Amniotic stem cell (primary cell): ENCODE measurements at places on chromosomes 6 and 20.

DNA sequence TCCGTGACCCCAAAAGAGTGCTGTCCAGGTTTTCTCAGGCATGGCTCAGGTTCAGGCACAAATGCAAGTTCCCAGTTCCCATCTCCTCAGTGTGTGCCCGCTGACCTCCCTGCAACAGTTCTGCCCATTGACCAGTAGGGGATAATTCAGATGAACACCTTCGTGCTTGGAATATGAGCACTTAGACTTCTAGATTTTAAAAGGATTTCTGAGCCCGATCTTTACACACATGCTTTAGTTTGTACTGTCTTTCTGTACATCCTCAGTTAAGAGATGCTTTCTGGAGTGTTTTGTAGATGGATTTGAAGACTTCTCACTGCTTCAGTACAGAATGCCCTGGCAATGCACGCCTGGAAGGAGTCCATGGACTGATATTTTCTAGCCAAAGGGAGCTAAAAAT lies 239.6 kb upstream of the PLCB4 start:
- DNase-seq, result no peak

GRCh38 chr20:14780508-14780907 lies 443.1 kb upstream of the FLRT3 start:
- DNase-seq, result no peak

DNA sequence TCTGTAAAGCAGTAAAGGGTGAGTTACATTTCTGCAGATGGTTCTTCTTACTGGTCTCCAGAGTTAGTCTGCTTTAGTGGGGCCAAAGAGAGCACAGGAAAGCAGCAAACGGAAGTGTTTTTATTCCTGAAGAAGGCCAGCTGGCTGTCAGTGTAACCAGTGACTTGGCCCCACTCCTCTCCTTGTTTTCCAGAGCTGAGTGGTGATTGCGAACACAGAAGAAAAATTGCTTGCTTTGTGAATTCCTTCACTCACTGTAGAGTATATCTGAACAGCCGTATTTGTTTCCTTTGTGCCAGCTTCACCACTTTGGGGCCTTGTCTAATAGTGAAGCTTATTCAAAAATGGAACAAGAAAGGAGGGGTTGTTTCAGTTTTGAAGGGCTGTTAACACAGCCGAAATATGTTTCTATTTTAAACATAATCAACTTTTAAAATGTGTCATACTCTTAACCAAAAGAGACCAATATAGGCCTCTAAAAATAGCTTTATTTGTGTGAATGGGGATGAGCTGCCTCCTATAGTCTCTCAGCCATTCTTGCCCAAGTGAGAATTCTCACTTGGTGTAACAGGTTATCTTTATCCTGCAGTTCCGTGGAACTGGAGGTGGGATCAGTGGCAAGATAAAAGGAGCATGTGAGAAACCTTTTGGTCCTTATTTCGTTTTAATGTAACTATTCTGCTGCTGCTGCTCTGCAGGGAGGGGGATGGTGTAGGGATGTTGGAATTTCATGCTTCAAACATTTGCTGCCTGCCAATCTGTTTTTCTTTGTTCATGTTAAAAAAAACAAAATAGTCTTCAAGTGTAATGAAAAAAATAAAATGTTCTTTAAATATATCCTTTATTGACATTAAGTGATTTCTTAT lies 37.8 kb downstream of the ZC2HC1B start:
- DNase-seq, result no peak

DNA sequence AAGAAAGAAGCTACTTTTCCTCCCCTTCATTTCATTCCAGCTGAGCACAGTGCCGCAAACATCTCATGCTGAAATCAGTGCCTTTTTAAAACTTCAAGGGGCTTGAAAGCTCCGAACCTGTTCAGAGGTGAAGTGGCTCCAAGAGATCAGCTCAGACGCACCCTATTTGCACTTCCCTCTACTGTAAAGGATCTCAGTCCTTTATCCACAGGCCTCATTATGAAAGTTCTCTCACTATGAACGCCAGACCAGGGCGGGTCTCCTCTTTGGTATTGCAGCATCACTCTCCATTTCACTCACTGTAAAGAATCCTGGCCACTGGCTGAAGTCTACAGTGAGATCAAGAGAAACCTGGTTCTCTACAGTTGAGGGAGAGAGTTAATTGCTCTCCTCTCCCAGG lies 232.7 kb upstream of the POU3F2 start:
- DNase-seq, result no peak

DNA sequence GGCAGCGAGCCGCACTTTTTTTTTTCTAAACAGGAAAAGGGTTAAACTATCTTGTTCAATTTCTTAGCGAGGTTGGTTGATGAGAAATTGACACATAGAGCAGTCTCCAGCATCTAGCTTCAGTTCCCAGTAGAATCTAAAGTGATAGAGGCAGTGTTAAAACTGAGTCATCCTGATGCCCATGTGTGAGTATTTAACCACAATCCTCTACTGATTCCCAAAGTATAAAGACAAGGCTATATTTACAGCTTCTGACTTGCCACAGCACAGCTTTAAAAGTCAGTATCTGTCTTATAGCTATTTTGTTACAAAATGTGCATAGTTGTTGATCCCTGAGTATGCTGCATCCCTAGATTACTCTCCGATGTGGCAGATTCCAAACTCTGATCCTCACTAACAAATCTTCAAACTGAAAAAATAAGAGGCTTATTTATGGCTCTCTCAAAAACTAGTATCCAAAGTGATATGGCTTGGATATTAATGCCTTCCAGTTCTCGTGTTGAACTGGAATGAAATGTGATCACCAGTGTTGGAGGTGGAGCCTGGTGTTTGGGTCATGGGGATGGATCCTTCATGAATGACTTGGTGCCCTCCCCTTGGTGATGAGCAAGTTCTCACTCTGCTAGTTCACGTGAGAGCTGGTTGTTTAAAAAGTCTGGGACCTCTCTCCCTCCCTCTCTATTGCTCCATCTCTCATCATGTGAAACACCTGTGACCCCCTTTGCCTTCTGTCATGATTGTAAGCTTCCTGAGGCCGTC lies 13.1 kb upstream of the POPDC3 start:
- DNase-seq, result no peak

GRCh38 chr20:25293507-25293906 lies 45.6 kb downstream of the PYGB start:
- DNase-seq, result no peak

- peak; percentile 20 for DNase-seq
Observed at GRCh38 chr6:83536034-83536646, 23.8 kb downstream of the PRSS35 start.

DNA sequence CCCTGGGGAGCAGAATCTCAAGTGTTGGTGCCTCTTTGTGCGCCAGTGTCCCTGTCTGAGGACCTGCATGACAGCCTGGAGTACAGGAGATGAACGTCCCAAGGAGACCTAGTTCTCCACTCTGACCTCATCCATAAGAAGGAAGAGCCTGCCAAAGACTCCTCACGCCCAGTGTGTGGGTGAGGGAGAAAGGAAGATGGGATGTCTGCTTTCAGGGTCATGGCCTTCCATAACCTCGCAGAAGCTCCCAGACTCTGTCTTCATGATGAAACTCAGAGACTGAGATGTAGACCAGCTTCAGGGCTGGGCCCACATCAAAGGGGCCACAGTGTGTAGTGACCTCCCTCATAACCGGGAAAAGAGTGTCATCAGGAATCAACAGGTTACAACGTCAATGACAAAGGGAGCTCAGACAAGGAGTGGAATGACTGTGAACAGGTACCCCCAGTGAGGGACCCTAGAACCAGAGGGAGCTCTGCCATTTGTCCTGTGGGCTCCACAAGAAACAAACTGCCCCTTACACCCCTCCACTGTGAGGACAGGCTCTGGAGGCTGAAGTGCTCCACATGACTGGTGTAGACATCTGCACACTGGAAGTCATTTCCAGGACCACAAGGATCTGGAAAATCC lies 8.1 kb downstream of the HLA-DQB1 start:
- DNase-seq, result no peak

DNA sequence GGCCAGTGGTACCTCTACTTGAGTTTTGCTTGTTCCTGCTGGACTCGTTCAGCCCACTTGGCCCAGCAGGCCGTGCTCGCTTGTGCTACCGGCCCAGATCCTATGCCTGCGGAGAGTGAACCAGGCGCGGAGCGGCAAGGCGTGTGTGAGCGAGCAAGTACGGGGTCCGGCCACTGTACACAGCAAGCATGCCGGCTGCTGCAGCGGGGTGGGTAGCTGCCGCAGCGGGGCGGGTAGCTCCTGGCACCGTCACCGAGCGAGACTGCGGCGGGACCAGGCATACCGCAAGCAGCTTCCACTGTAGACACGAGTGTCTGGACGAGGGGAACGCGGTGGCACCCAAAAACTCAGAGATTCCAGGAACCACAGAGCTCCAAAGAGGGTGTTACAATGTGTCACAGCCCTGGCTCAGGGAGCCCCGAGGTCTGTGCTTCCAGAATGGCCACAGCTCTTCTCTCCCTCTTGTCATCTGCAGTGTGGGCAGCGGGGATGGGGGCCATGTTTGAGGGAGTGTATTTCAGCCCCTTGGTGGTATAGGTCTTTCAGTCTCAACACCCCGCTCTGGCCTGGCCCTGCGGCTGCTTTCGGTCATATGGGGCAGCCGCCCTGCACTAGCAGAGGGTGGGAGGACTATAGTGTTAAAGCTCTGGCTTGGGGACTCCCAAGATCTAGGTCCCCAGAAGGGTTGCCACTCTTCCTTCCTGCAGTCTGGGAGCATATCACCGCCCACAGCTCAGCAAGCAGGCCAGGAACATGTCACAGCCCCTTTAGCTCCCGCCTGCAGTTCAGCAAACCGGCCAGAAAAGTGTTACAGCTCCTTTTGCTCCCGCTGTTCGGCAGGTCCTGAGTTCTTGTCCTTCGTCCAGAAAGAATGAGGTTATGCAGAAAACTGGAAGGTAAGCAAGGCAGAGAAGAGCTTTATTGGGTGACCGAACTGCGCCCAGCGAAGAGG lies 6.1 kb upstream of the RWDD1 start:
- DNase-seq, result no peak

DNA sequence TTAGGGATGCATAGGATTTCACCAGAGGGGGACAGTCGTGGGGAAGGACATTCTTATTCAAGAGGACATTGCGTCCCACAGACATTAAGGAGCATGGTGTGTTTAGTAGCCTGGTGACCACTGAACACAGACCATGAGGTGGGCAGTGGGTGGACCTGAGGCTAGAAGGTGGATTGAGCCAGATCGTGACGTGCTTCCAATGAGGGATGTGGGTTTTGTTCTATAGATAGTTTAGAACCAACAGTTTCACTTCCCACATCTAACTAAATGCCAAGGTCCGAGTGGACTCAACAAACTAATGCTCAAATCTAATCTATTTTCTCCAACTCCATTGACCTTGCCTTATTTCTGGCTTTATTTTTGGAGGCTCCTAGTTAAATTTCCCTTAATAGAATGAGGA lies 58.5 kb downstream of the OGFRL1 start:
- DNase-seq, result no peak

DNA sequence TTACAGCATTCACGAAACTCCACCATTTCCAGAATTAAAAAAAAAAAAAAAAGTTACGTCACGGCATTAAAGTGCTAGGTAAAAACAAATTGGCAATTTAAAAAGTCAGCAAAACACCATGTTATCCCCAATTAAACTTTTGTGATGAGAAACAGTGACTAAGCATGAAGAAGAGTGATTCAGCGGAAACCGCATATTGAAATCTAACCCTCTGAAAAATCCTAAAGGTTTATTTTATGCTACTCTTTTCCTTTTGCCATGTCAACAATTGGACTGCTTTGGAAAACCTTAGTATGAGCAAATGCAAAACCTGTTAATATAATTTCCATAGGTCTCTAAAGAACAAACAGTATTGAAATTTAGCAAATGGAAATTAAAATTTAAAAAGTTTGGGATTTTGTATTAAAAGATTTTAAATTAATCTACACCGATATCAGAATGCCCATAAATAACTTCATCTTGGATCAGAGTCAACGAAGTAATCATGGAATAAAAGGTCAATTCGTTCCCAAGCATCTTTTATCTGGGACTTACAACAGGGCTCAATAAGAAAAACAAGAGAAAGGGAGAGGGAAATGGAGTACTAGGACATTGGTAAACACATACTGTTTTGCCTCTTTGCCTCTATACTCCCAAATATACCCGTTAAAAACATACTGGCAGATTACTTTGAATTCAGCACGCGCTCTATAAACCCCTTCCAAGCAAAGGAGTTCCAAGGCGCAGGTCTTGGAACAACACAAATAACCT lies 1.1 kb downstream of the FBXO30 start:
- DNase-seq, result peak; percentile 27

DNA sequence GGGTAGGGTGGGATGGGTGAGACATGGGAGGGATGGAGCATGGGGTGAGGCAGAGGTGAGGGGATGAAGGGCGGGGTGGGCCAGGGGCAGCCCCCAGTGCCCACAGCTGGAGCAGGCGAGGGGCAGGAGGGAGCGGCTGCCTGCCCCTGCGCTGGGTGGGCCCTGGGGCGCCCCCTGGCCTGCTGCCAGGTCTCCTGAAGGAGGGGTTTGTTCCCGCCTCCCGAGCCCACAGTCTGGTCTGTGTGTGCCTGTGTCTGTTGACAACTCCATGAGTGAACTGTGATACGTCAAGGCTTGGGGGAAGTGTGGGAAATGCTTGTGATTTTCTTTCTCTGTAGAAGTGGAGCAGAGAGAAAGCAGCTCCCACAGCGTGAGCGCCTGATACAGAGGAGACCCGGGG lies 10.9 kb upstream of the MRGBP start:
- DNase-seq, result no peak

- no peak for DNase-seq
Observed at GRCh38 chr6:70118670-70119069, 184.2 kb downstream of the COL9A1 start.

DNA sequence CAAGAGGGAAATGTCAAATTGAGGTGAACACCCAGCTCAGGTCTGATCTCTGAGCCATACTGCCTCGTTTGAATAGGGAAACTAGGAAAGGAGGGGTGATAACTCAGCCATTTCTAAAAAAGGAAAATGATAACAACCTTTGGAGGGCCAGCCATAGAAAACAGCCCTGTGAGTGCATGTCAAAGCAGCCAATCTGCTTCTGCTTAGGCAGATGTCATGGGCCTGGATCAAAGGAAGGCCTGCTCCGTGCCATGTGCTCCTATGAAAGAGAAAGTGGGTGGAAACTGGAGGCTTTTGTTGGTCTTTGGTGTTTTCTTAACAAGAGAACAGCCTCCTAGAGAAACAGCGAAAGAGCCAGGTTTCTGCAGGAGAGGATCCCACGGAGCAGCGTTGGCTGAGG lies 428.0 kb downstream of the DHX35 start:
- no peak for DNase-seq

GRCh38 chr6:128397996-128398395 lies 122.4 kb downstream of the PTPRK start:
- no peak for DNase-seq

DNA sequence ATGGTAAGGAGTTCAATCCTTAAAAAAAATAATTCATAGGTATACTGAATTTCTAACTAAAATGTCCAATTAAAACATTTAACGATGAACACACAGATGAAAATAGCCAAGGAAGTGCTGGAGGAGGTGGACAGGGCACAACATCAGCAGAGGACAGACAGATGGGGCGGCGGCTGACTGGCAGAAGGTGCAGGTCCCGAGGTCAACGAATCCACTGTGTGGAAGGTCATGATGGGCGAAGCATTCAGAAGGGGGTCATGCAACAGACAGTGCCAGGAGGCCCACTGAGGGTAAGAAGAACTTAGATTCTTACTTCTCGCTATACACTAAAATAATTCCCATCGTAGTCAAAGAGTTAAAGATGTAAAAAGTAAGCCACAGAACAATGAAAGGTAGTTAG lies 34.2 kb upstream of the FRMD1 start:
- no peak for DNase-seq

GRCh38 chr6:39344821-39345280 lies 22.3 kb upstream of the KCNK16 start:
- no peak for DNase-seq
